ENCODE measurements at places on chromosomes 6 and 20.
A peak's percentile ranks its signal among the peaks of the same experiment; 100 is the strongest.

- no peak for DNase-seq
These were observed 92.0 kb upstream of the TMEM181 start for GRCh38 chr6:158467923-158468322.

GRCh38 chr6:47238456-47238995 lies 71.2 kb downstream of the TNFRSF21 start:
- no peak for DNase-seq

DNA sequence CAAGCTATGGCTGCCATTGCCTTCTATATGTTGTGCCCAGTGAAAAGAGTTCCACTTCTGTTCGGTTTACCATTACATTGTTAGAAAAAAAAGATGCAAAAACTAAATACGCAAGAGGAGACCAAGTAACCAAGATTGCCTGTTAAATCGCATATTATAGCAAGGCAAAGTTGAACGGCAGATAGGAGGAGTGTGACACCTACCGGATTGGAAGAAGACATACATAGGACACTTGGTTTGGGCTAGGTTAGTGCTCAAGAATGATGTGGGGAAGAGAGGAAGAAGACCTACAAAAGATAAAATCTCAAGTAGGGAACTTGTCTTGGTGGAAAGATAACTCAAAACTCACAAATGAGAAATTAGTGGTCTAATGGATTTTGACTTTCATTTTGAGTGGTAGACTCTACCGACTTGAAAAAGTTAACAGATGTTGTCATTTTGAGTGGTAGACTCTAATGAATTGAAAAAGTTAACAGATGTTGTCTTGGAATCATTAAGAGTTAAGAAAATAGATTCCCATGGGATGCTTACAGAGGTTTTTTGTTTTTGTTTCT lies 95.5 kb downstream of the F13A1 start:
- no peak for DNase-seq

- DNase-seq: peak; percentile 30
These were observed 127.4 kb downstream of the DST start for GRCh38 chr6:56515081-56515905.

GRCh38 chr20:49476016-49476355 lies 6.5 kb downstream of the KCNB1 start:
- DNase-seq: no peak

DNA sequence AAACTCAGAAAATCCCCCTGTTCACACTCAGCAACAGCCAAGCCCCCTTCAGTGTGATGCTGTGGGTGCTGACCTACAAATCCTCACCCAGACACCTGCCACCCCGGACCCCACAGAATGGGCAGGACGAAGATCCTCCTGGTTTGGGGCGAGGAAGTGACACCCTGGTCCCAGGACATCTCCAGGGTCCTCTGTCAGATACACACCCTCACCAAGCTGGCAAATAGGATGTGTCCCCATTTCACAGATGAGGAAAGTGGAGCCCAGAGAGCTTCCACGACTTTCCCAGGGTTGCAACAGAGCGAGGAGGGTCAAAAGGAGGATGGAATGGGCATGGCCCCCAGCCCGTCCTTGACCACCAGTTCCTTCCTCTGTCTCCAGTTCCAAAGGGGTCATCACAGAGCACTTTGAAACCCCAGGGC lies 92.0 kb upstream of the AFDN start:
- DNase-seq: no peak

- no peak for DNase-seq
These were observed 67.9 kb downstream of the GCLC start for GRCh38 chr6:53476964-53477363.

DNA sequence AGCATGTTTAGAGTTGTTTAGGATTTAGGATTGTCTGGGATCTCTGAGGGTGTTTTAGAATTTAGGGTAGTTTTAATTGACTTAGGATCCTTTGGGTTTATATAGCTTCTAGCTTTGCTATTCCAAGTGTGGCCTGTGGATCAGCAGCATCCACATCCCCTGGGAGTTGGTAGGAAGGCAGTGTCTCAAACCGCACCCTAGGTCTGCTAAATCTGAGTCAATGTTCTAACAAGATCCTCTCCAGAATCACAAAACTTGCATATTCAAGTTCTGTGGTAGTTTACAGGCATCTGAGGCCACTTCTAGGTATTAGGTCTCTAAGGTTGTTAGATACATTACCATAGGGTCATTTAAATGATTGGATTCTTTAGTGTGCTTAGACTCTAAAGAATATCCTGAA lies 48.3 kb downstream of the PRND start:
- DNase-seq: no peak

GRCh38 chr6:107418118-107418517 lies 41.2 kb downstream of the PDSS2 start:
- no peak for DNase-seq

- no peak for DNase-seq
These were observed 7.9 kb downstream of the NUDT3 start for GRCh38 chr6:34384321-34385153.

DNA sequence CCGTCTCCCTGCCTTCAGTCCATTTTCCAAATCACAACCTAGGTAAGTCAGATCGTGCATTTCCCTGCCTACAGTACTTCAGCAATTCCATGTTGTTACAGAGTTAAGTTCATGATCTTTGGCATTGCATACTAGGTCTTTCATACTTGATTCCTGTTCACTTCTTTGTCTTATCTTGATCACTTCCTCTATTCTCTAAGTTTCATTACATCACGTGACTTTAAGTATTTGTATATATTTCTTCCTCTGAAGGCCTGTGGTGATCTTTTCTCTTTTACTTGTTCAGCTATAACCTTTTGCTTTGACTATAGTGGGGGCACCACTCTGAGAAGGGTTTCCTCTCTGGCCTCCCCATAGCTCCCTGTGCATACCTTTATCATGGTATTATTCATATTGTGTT lies 100.2 kb downstream of the TRMT11 start:
- DNase-seq: no peak

DNA sequence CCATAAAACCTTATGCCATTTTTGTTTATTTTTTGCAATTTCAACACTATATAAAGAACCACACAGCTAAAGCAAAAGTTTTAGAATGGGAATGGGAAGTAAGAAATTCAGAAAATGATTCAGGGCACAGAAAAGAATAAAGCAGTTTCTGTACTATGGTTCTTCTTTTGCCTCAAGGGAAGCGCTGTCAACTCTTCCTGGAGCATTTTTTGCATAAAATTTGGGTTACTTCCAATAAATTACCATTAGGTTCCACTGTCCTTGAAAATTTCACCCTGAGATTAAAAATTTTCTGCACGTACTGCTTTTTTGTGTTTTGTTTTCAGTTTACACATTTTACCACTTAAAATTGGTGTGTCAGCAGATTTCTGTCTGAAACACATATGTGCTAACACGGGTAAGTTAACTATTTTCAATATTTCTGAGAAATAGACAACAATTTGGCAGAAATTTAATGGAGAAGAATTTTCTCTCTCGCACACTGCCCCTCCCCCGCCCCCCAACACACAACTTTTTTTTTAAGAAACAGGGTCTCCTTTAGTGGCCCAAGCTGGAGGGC lies 79.6 kb downstream of the ADAT2 start:
- no peak for DNase-seq

GRCh38 chr6:37640786-37641395 lies 56.8 kb downstream of the MDGA1 start:
- DNase-seq: no peak

DNA sequence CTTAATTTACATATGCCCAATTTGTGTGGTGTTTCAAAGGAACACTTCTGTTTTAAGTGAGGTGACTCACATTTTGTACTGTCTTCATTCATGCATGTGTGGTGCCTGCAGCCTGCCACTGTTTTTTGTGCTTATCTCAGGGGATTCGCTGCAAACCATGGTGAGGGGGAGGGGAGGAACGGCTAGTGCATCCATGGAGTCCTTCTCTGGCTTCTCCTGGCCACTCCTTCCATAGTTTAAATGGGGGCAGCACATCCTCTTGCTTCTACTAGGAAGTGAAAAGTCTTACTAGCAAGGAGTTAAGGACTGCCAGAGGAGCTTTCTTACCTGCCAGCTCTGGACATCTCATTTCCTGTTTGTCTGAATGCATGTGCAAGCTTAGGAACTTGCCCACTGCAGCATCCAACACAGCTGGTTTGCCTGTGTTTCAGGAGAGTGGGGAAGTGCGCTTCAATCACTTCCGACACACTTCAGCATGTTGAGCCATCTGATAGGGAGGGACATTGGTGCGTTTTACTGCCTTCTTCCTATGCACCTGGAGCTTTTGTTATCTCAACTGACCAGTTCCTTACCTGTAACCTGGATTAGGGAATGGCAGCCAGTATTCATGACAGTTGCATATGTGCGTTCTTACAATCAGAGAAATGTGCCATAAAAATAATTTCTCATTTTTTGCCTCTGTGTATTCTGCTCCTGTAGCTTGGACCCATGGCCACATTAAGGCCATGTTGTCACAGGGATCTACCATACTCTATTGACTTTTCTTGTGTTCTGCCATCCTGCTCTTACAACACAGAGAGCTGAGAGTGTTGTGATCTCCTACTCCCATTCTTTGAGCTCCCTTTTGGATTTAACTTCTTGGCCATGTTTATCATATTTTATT lies 211.3 kb downstream of the ARID1B start:
- DNase-seq: no peak

- DNase-seq: no peak
These were observed 314.5 kb downstream of the EYA4 start for GRCh38 chr6:133555685-133556084.

GRCh38 chr6:153018355-153018754 lies 15.8 kb upstream of the MTRF1L start:
- DNase-seq: no peak

DNA sequence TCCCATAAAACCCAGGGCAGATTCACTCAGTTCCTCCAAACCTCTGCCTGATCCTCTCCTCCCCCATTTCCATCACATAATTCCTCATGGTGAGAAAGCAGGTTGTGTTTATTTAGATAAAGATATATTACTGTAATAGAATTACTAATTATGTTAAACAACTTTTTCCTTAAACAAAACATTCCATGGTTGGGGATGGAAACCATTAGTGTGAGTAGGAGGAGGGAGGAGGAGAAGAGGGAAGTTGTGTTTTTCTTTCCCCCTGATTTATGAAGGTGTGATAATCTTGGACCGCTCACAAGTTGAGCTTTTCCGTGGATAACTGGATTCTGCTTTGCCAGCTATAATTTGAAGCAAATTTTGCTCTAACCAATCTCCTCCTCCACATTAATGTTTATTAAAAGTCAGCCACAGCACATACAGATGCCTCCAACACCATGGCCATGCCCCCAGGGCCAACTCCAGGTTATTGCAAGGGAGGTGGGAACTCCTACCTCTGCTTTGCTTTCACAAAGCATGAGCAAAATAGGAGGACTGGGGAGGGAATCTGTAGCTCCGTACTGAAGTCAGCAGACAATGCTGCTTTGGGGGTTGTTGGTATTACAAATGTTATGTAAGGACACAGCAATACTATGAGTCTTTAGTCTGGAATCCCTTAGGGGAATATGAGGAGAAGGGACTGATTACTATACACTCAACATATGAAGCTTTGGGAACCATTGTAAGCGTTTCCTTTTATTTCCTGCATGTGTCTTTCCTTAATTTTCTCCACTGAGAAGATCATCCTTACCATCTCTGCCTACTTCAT lies 542.0 kb downstream of the DHX35 start:
- no peak for DNase-seq

GRCh38 chr6:122068291-122068769 lies 331.1 kb upstream of the HSF2 start:
- no peak for DNase-seq

DNA sequence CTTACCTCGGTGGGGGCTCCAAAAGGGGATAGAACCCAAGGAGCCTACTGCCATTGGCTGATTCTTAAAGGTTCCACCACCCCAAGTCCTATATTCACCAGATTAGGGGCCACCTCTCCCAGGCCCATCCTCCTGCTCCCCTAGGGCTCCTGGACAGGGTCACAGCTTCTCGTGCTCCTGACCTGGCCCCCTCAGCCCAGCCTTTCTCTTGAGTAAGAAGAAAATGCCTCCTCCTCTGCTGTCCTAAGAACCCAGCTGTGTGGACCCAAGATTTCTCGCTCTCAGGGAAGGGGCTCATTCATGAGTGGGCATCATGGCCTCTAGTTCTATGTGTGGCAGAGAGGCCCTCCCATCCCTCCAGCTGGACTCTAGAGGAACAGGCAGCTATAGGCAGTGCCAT lies 16.6 kb downstream of the HLA-DPB1 start:
- no peak for DNase-seq

- no peak for DNase-seq
These were observed 41.4 kb upstream of the ANGPT4 start for GRCh38 chr20:957544-957943.

- DNase-seq: no peak
These were observed 34.5 kb upstream of the TSPYL1 start for GRCh38 chr6:116314218-116314617.

DNA sequence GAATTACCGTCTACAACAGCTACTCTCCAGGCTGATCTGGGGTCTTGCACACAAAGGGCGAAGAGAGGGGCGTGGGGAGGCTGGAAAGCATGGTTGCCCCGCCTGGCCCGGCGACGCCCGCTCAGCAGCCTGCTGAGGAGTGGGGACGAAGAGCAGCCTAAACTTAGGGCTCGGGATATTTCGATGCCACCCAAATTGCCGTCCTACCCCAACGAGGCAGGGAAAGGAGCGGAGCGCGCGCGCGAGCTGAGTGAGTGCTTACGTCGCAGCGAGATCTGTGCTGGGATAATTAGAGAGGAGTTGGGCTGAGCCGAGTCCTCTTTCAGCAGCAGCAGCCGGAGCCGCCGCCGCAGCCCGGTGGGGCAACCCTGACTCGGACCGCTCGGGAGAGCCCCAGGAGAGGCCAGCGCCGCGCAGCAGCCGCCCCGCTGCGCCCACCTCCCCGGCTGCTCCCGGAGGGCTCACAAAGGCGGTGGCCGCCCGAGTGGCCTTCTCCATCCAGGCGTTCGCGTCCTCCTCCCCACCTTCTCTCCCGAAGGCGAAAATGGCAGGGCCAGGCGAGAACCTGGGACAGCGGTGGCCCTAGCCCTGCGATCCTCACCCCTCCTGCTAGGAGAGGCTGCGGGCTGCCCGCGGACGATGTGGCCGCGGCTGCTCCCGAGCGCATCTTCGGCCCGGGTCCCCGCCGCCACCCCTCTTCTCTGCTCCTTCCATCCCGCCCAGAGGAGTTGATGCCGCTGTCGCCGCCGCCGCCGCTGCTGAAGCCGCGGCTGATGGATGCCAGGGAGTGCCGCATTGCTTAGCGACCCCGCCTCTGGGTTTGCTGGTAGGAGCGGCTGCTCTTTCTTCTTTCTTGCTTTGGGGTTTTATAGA lies at the start of gene CLVS2:
Gene CLVS2 (plus strand): TSS at position 315 of the 873 bp plus-strand sequence. CDS start 1,543 bp downstream, outside the sequence.
- DNase-seq: peak; percentile 54

- DNase-seq: peak; percentile 78
These were observed at the start of gene BEND6 for GRCh38 chr6:56954403-56955170. Gene BEND6, plus strand, starts transcription at chr6:56955107. Its CDS starts 26,704 bp downstream, at chr6:56981811.

DNA sequence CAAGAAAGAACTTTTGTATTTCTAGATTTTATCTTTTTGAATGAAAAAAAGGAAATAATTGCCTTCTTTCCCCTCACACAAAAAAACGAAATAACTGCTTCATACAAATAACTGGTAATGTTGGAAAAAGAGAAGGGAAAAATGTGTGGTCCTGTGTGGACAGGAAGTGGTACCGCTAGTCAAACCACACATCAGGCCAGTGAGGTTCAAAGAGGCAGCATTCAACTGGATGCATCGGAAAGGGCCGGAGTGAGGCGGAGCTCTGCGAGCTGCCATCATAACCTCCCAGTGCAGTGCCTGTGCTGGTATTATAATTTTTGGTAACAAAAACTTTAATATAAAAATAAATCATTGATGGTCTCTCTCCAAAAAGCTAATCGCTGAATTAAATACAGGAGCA lies 111.2 kb downstream of the IRF4 start:
- DNase-seq: no peak

- DNase-seq: no peak
These were observed 40.5 kb downstream of the PLN start for GRCh38 chr6:118588626-118589025.
